ENCODE measurements at places on chromosomes 3 and 15.

DNA sequence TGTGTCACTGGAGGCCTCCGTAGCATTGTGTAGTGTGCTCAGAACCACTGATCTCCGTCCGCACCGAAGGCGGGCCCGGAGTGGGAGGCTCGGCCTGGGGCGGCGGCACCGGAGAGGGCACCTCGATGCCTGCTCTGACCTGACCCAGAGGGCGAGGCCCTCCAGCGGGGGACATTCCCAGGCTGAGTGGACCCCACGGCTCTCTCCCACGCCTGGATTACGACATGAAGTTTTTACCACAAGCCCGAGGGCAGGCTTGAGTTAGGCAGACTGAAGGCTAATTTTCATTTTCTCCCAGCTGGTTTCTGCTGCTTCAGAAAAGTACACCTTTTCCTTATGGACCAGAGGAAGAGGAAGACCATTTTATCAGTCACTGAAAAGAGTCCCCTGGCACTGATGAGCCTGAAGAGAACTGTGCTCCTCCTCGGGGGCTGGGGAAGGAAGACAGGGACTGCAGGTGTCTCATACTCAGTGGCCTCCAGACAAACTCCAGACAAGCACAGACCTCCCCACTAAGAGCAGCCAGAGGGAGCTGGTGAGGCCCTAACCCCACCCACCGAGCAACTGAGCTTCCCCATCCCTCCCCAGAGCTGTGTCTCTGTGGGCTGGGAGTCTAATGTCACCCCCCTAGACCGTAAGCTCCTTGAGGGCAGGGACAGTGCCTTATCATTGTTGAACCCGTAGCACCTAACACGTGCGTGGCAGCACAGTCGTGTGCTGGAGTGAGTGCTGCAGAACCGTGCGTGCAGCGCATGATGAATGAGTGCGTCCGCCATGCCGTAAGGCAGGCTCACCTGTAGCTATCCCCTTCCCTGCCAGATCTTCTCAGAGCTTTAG is 74.5 kb upstream of the BLM start:
- DNase-seq, result no peak

GRCh38 chr3:53258600-53259426 is 3.0 kb upstream of the TKT start:
- no peak for DNase-seq

- no peak for DNase-seq
These were observed 48.6 kb downstream of the ZDHHC3 start for GRCh38 chr3:44927371-44927770.

DNA sequence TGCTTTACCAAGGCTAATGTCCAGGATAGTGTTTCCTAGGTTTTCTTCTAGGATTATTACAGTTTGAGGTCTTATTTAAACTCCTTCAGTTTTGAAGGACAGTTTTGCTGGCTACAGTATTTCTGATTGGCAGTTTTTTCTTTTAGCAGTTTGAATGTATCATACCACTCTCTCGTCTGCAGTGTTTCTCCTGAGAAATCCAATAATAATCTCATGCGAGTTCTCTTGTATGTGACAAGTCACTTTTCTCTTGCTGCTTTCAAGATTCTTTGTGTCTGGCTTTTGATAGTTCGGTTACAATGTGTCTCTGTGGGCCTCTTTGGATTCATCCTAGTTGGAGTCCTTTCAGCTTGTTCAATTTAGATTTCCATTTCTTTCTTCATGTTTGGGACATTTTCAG is 53.0 kb upstream of the EHHADH start:
- no peak for DNase-seq

- DNase-seq, result no peak
These were observed 80.3 kb downstream of the HMG20A start for GRCh38 chr15:77500989-77501388.

DNA sequence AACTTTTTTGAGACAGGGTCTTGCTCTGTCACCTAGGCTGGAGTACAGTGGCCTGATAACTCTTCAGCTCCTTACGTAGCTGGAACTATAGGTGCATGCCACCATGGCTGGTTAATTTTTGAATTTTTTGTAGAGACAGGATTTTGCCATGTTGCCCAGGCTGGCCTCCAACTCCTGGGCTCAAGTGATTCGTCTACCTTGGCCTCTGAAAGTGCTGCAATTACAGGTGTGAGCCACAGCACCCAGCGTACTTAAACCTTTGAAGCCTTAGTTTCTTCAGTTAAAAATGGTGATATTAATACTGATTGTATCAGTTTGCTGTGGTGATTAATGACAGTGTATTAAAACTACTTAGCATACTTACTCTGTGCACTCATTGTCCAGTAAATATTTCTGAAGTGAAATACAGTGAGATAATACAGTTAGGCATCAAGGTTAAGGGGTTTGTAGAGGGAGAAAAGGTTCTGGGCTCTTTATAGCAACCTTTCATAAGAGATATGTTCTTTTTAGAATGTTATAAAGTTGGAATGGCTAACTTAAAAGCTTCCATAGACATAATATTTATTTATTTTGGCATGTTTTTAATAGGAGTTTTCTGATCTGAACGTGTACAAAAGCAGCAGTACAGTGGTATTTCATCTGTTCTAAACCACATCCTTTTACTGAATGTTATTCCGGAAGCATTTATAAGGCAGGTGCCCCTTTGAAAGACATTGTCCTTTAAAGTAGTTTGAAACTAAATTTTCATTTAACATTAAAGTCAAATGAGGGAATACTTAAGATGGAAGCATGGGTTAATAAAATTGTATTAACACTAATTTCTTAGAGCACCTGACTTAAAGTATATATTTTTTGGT is 23.6 kb downstream of the NCK1 start:
- no peak for DNase-seq
